Daoy (cell line): ENCODE measurements at places on chromosomes 11 and 22.

- no peak for DNase-seq
Observed at GRCh38 chr11:44177905-44178304, 82.4 kb downstream of the EXT2 start.

GRCh38 chr11:108508653-108509593, 10.7 kb upstream of the POGLUT3 start:
- DNase-seq = no peak

- DNase-seq = no peak
Observed at GRCh38 chr22:21677606-21678443, 12.0 kb downstream of the PPIL2 start.

DNA sequence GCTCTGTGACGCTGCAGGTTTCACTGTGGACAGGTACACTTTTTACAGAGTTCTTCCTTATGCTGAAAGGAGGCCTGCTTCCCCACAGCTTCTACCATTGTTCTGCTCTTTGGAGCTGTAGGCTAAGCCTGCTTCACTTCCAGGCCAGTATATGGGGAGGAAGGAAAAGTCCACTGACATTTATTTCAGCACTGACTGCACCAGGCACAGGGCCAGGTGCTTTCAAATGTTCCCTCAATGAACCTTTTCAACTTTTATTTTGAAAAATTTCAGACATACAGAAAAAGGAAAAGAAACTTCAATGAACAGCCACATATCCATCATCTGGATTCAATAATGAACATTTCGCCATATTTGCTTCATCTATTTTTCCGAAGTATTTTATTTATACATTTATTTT, 22.0 kb downstream of the POU2F3 start:
- DNase-seq = no peak
